ENCODE measurements at places on chromosomes 12 and 14.
A peak's percentile ranks its signal among the peaks of the same experiment; 100 is the strongest.

DNA sequence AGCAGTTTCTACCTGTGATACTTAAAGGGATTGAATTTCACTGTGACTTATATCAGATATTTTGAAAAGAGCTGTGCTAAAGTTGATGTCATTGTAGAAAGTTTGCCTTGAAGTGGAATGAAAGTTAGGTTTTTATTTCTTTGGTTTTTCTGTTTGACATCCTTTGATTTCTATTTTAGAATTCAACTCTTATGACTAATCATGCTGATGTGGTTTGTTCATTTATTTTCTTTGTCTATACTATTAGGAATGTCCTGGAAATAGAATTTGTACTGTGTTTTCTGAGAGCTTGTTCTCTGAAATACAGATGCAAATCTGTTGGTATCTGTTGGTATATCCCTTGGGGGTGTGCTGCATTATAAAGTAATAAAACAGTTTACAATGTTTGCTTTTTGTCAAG lies 3.3 kb downstream of the CNOT2 start:
- no peak for DNase-seq

DNA sequence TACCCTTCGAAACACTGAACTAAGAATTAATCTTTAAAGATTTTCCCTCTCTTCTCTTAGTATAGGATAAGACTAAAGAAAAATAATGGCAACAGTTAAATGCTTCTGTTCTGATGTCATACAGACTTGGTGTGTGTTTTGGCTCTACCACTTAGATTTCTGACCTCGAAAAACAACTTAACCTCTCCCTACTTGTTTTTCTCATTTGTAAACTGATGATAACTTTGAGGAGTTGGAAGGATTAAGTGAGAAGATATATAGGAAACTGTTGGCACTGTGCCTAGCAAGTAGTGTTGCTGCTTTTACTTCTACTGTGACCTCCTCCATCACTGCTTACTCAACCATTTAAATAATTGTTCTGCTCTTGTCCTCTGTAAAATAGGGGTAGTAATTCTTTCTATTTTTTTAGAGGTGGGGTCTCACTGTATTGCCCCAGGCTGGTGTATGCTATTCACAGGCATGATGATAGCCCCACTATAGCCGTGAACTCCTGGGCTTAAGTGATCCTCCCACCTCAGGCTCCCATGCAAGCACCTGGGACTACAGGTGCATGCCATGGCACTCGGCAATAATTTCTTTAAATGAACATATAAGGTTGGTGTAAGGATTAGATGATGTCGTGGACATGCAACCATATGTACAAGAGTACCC lies 22.4 kb downstream of the PALS1 start:
- no peak for DNase-seq

DNA sequence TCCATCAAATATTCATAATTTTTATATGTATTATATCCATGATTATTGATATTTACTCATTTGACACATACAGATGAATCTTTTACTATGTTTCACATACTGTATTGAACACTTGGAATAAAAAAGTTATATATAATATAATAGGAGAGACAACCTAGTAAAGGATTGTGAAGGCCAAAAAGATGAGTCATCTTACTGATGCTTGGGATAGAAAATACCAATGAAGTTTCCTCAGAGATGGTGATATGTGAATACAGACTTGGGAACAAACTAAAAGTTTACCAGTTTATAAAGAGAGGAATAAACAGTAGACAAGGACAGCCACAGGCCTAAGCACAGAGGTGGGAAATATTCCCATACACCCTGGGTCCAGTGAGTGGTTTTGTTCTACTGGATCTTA lies 743.9 kb upstream of the FLRT2 start:
- DNase-seq = no peak

DNA sequence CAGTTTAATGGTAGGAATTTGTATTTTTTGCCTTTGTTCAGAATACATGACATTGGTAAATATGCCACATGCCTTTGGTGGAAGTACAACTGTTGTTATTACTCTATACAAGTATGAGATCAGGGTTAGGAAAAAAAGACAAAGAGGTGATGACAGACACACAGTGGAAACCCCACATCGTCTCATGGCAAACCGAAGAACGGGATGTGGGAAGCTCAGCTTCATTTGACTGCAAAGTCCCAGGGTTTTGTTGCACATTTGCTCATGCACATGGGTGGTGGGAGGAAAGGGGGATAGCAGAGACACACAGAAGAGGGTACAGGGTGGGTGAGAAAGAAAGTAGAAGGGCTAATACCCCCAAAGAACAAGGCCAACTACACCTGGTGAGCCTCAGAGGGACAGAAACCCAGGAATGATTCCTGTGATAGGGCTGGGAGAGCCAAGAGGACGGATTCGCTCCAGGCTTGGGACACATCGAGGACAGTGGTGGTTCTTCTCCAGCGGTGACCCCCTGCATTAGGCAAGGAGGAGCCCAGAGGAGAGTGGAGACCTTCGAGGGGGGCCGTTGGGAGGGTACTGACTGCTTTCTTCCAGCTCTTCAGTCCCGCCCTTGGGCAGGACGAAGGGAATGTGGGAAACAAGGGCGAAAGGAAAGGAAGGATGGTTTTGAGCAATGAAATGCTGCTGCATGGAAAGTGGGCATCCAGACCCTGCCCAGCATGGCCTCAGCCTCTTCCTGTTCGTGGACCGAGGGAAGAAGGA lies 8.1 kb downstream of the VAMP1 start:
- no peak for DNase-seq

DNA sequence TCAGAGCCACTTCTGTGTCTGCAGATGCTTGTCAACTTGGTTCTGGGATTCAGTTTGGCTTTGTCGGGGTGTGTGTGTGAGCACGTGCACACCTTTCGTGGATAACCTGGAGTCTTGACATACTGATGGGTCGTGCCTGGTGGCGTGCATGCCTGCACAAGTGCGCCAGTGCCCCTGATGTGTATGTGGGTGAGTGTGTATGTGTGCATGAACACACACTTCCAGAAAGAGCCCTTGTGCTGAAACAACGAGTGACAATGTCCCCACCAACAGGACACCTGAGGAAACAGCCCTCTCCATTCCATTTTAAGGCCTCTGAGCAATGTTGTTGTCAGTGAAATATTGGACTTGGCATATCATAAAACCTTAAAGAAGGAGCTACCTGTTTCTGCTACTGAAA lies 53.9 kb downstream of the SMUG1 start:
- no peak for DNase-seq

- peak; percentile 15 for DNase-seq
Observed at GRCh38 chr12:110846615-110847566, at the start of gene CCDC63. TSS of gene CCDC63 (plus strand) at chr12:110846987. CDS start at chr12:110852955, 5,968 bp downstream.

GRCh38 chr12:117236456-117237001 lies 46.3 kb upstream of the FBXO21 start:
- DNase-seq = peak; percentile 73

- DNase-seq = peak; percentile 51
Observed at GRCh38 chr12:14948672-14949071, 10.3 kb upstream of the ERP27 start.

DNA sequence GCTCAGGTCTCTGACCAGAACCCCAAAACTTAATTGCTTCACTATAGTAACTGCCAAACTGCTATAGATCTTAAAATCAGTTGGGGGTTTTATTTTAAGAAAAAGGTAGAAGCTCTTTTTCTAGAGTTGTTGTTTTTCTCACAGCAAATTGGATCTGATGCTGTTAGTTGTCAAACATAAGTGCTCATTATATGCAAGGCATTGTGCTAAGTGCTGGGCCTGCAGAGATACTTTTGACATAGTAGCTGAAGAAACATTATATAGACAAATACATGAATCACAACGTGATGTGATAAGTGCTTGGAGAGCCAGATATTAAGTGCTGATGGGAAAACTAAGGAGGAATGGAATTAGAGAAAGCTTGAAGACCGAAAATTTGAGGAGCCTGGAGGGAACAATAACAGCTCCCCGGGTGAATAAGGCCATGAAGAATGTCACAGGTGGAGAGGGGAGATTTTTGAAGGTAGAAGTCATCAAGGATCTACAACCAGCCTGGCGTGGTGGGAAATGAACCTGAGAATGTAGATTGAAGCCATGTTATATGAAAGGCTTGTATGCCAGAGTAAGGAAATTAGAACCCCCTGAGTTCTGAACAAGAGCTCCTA lies 126.5 kb downstream of the DYRK2 start:
- DNase-seq = no peak

- no peak for DNase-seq
Observed at GRCh38 chr12:57631566-57632072, 1.4 kb downstream of the B4GALNT1 start.

- DNase-seq = no peak
Observed at GRCh38 chr14:55160989-55161388, 30.4 kb downstream of the DLGAP5 start.

DNA sequence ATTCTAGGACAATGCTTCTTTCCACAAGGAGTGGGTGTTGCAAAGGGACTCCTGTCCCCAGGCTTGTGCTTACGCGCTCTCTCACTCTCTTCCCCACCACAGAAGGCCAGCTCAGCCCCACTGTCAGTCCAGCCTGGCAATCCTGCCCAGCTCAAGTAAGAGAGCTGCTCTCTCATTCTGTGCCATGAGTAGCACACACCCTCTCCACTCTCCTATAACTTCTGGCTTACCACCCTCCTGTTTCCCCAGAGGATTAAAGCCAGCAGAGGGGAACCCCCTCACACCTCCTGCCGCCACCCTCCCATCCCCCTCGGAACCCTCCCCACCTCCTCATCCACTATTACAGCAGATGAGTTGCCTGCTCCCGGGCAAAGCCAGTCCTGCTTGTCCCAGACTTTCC lies 17.1 kb downstream of the NCKAP5L start:
- no peak for DNase-seq

DNA sequence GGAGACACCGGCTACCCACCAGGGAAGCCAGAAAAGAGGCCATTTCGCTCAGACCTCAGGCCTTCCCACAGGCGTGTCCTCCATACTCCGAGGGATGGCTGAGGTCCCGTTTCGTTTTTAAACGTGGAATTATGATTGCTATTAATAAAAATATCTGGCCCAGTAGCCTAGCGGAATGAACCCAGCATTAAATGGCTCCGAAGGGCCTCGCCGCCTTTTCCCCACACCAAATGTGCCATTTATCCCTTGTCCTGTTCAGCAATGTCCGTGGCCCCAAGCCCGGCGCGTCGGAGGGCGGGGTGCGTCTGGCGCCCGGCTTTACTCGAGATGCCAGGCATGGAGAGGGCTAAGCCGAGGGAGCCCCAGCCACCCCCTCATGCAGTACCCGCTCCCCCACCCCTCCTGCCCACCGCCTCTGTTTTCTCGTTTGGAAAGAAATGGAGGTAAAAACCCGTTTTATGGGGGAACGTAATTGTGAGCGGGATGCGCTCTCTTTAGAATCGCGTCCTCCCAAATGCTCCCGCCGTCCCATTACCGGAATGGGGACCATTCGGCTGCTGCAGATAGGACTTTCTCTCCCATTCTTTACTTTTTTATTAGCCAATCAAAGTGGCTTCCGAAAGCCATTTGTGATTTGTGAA lies 5.7 kb downstream of the HOXC8 start:
- no peak for DNase-seq
